Transverse colon (tissue), 4 donors: ENCODE measurements at places on chromosomes 4 and X.
A peak's percentile ranks its signal among the peaks of the same experiment; 100 is the strongest.

GRCh38 chrX:153598541-153599191, at the start of gene CCNQ:
Gene CCNQ (minus strand): TSS chrX:153599139. CDS start chrX:153599073, 66 bp downstream.
- DNase-seq = peak; percentile 36

- DNase-seq = no peak
Measured at GRCh38 chr4:66034671-66035070, 364.4 kb upstream of the EPHA5 start.

- DNase-seq = no peak
Measured at GRCh38 chr4:153643406-153644383, 40.4 kb upstream of the TLR2 start.

GRCh38 chr4:36979533-36979932, 265.0 kb upstream of the NWD2 start:
- peak; percentile 77 for DNase-seq

- no peak for DNase-seq
Measured at GRCh38 chrX:152903589-152903988, 5.7 kb downstream of the ZNF185 start.

DNA sequence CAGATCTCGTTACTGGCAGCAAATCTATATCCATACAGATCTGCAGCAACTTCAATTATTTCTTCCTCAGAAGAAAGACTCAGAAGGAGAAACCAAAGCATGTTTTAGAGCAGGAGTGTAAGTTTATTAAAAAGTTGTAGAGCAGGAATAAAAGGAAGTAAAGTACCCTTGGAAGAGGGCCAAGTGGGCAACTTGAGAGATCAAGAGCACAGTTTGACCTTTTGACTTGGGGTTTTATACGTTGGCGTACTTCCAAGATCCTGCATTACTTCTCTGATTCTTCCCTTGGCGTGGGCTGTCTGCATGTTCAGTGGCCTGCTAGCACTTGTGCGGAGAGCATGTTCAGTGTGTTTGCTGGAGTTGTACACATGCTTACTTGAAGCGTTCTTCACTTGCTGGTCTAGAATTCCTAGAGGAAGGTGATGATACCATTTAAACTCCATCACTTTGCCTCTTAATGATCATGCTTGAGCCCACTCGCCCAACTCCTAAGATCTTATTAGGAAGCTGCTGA, 1114.7 kb upstream of the PABPC4L start:
- DNase-seq = no peak

GRCh38 chr4:14143892-14144291, 516.4 kb upstream of the BOD1L1 start:
- no peak for DNase-seq
